HL-60 (cell line): ENCODE measurements at places on chromosomes 3 and 15.

DNA sequence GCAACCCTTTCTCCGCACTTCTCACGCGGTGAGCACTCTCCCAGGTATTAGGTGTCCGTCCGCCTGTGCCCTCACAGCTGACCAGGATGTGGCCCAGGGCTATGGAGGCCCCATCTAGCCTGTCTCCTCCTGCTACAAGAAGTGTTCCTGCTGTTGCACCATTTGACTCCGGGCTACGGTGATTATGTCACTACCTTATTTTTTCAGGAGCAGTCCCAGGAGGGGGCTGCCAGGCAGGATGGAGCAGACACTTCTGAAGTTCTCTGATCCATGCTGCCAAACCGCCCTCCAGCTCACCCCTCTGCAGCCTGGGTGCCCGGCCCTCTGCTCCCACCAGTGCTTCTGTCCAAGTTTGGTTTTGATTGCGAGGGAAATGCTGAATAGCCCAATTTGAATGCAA, 36.9 kb downstream of the ZXDC start:
- DNase-seq: no peak

- no peak for DNase-seq
Observed at GRCh38 chr3:163878396-163878795, 1199.9 kb downstream of the SI start.

GRCh38 chr3:72345237-72345878, 502.9 kb downstream of the SHQ1 start:
- no peak for DNase-seq

- no peak for DNase-seq
Observed at GRCh38 chr3:171157980-171158379, 131.5 kb upstream of the SLC2A2 start.

- peak; percentile 86 for DNase-seq
Observed at GRCh38 chr3:171967137-171967783, 72.1 kb upstream of the FNDC3B start.

DNA sequence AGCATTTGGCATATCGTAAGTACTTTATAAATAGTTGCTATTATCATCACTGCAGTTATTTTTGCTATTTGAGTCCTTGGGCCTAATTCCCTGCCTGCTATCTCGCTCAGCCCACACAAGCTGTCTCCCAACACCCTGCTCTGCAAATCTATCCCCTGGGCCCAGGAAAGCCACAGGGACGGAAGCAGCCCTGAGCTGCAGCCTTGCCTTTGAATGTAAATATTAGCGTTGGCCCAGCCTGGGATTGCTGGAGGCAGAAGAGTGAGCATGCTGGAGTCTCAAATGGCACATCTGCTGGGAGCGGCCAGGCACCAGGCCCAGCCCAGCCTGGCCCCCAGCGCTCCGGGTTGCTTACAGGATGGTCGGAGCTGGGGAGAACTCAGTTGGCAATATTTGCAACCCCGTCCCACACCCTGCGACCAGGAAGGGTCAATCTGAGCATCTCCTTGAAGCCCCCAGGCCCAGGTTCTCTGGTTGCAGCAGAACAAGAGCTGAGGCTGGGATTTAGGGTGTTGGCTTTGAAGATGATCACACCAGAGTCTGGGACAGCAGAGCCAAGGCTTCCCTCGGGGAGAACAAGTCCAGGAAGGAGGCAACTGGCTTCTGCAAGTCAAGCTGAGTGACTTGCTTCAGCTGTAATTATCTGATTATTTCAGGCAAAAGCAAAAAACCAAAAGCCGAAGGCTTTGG, 529.6 kb downstream of the SHQ1 start:
- no peak for DNase-seq

DNA sequence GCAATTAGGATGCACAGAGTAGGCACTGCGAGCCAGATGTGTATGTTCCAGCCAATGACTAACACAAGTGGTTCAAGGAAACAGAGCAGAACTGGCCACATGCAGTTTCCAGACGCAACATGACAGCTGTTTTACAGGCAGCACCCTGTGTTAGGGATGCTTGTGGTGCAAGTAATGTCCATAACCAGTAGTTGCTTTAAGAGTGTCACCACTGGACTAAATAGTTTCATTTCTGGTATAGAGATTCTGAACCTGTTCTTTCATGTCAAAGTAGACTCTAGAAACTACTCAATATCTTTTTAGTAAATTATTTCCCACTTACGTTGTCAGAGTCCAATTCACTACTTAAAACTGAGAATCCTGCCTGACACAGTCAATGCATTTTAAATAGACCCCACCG, 14.5 kb upstream of the LPP start:
- no peak for DNase-seq

GRCh38 chr3:10546820-10547263, 41.5 kb upstream of the ATP2B2 start:
- no peak for DNase-seq

- DNase-seq: no peak
Observed at GRCh38 chr15:40856746-40857145, 12.9 kb downstream of the SPINT1 start.

DNA sequence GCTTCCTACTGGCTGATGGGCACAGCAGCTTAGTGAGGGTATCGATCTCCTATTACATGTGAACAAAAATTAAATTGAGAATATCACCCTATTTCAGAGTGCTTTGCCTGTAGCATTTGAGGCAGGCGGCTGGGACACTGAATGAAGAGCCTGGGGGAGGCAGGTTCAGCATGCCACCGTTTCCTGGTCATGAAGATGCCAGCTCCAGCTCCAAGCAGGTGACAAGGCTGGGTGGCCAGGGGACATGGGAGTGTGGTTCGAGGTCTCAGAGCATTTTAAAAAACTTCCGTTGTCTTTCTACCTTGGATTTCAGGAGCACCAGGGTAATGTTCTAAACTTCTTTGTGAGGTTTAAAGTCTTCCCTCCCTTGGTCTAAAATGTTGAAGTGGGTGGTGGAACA, 158.2 kb downstream of the RPLP1 start:
- DNase-seq: no peak

DNA sequence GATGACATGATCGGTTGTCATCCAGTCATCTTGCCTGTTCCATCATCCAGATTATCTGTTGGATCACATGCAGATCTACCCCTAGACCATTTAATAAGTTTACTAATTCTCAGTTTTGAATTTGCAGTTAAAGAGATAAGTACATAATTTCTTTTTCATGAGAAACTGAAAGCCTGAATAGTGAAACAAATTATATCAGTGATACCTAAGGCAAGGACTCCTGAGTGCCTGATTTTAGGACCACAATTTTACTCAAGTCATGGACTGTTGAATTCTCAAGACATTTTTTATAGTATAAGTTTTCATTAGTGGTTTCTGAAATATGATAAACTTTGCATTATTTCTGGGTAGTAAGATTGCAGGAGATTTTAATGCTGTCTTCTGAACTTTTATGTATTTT, 13.2 kb downstream of the SIDT1 start:
- DNase-seq: no peak

- DNase-seq: no peak
Observed at GRCh38 chr3:173843060-173843459, 445.5 kb downstream of the NLGN1 start.

GRCh38 chr3:143135150-143135549, 15.6 kb downstream of the CHST2 start:
- peak; percentile 84 for DNase-seq

- DNase-seq: no peak
Observed at GRCh38 chr3:140509534-140509933, 168.3 kb upstream of the TRIM42 start.

GRCh38 chr3:46910166-46910760, 32.7 kb downstream of the PTH1R start:
- no peak for DNase-seq

DNA sequence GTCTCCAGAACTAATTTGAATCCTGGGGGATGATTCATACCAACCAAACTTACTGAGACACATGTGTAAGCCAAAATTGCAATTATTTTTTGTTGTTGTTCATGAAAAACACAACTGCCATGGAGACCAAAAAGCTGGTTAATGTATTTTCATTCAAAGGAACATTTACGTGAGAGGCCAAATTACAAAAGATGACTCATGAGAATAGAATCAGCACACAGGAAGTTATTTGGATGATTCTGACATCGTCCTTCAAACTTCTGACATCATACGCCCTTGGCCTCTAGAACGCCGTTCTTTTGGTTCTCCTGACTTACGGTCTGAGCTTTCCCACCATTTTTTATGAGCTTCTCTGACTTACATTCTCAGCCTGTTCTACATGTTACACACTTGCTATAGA, 3.0 kb upstream of the ZNF280D start:
- no peak for DNase-seq

GRCh38 chr3:118817748-118818165, 216.9 kb downstream of the IGSF11 start:
- peak; percentile 16 for DNase-seq

- no peak for DNase-seq
Observed at GRCh38 chr15:67831363-67831762, 6.1 kb downstream of the SKOR1 start.

DNA sequence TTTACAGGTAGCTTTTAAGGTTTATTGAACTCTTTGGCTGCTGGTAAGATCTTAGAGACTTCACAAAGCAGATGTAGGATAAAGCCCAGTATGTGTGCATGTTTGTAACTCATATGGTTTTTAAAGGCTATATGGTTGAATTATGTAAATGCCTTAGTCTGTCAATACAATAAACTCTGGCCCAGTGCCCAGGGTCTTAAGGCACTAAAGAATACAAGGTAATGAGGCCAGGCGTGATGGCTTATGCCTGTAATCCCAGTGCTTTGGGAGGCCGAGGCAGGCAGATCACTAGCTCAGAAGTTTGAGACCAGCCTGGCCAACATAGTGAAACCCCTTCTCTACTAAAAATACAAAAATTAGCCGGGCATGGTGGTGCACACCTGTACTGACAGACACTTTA, 170.3 kb upstream of the CGNL1 start:
- DNase-seq: no peak

DNA sequence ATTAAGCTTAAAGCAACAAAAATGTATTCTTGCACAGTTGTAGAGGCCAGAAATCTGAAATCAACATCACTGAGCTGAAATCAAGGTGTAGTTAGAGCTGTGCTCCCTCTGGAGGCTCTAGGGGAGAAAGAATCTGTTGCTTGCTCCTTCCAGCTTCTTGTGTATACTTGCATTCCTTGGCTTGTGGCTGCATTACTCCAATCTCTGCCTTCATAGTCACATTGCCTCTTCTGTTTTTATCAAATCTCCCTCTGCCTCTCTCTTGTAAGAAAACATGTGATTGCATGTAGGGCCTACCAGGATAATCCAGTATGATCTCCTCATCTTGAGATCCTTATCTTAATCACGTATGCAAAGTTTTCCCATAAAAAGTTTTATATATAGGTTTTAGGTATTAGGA, 487.9 kb upstream of the SGO1 start:
- no peak for DNase-seq

GRCh38 chr3:182999767-183000166, 19.4 kb upstream of the DCUN1D1 start:
- DNase-seq: no peak

DNA sequence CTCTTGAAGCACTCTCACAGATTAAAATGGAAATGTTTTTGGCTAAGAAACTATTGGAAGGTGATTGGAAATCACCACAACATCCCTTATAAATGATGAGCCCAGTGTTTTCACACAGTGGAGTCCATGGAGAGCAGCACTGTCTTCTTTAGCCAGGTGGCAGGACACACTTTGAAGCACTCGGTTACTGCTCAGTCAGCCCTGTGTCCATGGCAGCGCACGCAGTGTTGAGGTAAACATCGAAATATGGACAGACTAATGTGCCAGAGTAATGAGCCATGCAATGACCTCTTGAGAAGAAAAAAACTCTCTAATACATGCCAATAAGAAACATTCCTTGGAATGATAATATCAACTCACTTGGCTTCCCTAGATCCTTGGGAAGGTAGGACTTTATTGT, 66.6 kb downstream of the TGFBR2 start:
- no peak for DNase-seq

- DNase-seq: no peak
Observed at GRCh38 chr3:170448584-170448983, 29.9 kb downstream of the CLDN11 start.

GRCh38 chr3:186869253-186870100, 27.0 kb downstream of the ADIPOQ start:
- DNase-seq: no peak

DNA sequence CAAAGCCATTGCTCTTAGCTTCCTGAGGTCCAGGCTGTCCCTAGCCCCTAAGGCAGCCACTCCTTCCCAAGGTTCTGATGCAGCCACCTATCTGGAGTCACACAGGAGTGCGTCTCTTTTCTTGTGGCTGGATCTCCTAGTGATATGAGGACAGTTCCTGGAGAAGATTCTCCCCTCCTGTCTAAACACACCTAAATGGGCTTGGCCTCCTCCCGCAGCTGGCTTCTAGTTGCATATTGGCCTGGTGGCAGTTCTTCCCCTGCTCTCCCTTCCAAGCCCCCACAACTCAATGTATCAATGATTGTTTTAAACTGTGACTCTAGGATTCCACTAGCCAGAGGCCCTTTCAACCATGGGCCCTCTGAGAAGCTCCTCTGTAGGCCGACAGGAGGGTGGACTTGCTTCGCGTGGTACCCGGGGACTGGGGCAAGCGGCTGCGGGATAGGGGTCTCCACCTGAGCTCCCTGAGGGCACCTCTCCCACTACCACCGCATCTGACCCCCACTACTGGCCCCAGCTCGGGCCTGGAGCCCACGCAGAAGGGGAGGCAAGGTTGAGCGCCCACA, 1.4 kb downstream of the ITGA11 start:
- no peak for DNase-seq

GRCh38 chr3:38095669-38096483, 41.1 kb downstream of the ACAA1 start:
- DNase-seq: no peak

DNA sequence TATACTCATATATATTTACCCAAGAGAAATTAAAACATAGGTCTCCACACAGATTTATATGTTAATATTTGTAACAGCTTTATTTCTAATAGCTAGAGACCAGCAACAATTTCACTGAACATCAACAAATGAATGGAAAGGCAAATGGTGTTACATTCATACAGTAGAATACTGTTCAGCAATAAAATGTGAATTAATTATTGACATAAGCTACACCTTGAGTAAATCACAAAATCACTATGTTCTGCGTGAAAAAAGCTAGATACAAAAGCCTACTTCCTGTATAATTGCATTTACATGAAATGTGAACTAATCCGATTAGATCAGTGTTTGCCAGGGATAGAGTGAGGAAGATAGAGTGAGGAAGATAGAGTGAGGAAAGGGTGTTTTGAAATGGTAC, 945.7 kb downstream of the SQOR start:
- DNase-seq: no peak

GRCh38 chr15:52546031-52546751, 17.5 kb upstream of the MYO5A start:
- DNase-seq: no peak
